ENCODE measurements at places on chromosomes 16 and 17.

- no peak for DNase-seq
Observed at GRCh38 chr16:85477801-85478363, 135.2 kb upstream of the GSE1 start.

- no peak for DNase-seq
Observed at GRCh38 chr17:17035920-17036523, 6.2 kb upstream of the MPRIP start.

DNA sequence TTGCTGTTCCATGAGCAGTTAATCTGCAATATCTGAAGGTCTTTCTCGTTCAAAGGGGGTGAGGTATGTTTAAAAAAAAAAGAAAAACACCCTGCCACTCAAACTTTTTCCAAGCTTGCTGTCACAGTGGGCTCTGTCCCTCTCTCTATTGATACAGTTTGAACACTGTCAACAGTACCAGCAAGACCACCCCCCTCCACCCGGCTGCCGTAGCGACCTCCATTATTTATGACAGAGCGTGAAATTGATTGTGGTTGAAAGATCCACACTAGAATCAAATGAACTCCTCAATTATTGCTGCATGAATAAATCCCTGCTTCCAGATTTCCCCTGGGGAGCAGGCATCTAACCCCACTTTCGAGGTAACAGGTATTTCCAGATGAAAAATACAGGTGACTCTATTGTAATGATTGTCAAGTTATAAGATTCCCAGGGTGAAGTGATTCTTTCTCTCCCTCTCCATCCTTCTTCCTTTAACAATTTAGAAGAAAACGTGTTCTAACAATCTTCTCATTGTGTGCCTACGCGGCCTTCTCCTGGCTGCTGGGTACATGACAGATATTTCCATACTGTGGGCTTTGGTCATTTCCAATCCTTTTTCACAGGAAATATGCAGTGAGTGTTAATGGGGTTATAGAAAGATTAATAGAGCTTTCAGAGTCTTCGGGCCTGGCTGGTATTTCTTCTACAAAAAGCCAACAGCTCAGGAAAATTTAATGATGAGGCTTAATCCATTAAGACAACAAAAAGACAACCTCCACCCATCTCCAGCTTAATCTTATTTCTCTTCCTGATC is 135.7 kb upstream of the C16orf82 start:
- no peak for DNase-seq

DNA sequence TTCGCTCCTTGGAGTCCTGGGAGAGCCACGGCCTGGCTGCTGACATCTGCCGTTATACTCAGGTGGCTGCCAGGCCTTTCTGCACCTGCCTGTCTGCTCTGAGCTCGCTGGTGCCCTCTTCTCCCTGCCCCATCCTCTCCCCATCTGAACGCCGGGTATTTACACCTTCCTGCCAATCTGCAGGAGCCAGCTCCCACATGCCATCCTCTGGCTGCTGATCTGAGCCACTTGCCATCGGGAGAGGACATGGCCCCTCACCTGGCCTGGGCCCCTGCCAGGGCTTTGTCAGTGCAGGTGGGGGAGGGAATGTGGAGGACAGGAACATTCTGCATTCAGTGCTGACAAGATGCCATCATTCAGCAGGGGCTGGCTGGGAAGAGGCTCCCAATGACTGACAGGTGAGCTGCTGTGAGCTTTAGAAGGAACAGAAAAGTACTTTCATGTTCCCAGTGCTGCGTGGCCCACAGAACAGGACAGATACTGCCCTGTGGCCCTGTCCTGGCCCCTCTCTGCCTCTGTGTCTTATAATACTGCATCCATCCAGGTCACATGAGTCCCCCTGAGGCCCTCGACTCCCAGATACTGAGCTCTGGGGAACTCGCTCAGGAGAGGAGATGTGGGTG is 96.3 kb upstream of the ZNF469 start:
- DNase-seq: no peak

DNA sequence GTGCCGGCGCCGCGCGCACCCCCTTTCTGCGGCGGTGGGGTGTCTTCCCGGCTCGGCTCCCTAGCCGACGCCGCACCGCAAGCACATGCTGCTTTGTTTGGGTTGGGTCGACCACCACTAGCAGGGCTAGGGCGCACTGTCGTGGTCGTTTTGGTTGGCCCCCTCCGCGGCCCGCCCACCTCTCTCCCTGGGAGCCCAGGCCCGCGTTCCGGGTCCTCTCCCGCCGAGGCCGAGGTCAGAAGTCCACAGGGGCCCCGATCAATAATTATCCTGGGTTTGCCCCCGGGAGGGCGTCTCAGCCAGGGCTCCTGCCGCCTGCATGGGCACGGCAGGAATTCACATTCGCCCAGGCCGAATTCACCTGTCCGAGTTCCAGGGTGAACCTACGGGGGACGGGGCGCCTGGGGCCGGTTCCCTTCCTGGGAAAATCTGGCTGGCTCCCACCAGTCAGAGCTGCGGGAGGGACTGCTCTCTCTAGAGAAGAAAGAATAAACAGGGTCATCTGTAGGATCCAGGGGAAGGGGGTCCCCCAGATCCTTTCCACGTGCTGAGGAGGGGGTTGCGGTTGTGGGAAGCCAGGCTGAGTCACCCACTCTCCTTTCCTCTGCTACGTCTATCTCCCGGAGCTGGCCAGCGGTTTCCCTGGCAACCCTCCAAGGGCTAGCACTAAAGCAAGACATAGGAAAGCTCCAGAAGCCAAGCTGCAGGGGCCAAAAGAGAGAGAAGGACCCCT is 584 bp upstream of the STAT5B start:
- DNase-seq: no peak
